ENCODE measurements at places on chromosomes 1 and 21.

DNA sequence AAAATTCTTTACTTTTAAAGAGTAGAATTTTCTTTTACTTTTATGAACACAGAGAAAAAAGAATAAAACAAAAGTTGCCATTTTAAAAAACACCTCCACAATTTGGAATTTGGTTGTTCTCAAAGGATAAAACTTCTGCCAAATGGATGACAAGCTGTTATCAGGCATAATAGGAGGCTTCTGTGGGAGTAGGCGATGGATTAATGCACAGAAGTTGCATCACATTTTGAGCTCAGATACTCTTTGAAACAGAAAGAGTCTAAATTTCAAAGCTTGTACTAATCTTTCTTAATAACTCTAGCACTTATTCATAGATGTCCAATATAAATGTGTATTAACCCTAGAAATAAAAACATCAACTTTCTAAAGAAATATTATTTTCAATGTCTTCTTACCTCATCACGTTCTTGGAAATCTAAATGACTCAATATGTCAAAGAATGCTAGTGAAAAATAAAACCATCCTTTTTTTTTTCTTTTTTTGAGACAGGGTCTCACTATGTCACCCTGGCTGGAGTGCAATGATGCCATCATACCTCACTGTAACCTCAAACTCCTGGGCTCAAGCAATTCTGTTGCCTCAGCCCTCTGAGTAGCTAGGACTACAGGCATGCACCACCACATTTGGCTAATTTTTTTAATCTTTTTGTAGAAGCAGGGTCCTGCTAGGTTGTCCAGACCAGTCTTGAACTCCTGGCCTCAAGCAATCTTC lies 112.8 kb upstream of the USP25 start:
- no peak for DNase-seq

DNA sequence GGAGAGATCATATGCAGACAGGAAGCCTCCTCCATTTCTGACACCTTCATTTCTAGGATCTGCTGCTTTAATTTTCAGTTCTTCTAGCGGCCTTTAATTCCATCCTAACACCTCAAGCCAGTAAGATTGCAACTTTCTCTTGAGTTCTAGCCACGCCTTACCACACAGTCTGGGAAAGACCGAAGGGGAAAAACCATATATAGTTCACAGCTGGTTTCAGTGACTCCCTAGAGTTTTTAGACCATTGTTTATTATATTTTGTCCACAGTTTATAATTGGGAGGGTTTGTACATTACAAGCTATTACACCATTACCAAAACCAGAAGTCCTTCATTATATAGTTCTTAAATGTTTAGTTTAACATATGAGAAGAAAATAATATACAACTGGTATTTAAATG lies 37.5 kb downstream of the DPH5 start:
- no peak for DNase-seq

DNA sequence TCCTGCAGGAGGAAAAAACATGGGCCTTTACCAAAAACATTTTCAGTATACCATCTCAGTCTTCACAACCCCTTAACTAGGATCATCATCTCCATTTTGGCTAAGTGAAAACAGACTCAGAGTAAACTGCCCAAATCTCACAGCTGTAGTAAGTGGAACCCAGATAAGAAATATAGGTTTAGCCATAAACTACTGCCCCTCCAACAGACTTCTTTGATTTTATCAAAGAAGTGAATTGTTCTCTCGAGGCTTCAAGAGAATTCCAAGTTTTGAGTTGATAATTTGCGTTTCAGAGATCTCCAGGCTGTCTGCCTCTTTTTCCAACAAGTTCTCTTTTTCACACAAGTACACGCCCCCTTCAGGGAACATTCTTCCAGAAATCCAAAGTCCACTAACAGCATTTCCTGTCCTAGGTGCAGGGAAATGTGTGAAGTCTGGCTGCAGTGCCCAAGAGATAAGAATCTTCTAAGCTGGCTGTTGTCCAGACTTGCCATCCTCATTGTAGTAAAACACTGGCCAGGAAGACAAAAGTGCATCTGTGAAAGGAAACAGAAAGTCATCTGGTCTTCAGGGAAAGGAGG lies 30.8 kb downstream of the RNF19B start:
- no peak for DNase-seq

DNA sequence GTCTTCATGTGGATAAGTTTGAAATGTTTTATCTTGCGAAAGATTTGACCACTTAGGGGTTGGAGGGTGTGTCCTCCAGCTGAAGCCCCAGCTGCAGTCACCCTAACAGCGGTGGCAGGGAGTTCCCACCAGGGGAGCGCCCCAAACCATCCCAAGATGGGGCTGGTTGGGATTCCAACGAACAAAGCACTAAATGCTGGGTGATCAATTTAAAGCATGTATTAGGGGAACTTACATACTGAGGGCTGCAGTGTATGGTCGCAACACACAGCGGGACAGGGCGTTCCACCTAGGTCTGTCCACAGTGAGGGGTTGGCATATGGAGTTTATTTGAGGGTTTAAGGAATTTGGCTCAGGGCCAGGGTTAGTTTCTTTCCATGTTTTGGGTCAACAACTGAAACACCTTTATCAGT lies 26.3 kb downstream of the SLC37A1 start:
- no peak for DNase-seq

DNA sequence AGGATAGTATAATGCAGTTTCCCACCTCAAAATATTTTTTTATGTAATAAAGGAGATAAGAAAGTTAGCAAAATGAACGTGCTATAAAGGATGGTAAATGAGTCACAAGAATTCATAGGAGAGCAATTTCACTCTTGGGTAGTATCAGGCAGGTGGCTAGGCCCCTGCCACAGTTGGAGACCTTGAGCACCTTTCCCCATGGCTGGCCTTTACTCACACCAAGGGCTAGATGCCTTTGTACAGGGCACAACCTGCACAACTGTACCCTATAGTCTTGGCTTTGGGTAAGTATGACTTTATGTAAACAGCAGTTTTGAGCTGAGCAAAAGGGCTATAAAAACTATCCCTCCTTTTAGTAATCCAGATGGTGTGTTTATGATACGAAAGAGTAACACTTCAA lies 85.1 kb downstream of the CTH start:
- no peak for DNase-seq

DNA sequence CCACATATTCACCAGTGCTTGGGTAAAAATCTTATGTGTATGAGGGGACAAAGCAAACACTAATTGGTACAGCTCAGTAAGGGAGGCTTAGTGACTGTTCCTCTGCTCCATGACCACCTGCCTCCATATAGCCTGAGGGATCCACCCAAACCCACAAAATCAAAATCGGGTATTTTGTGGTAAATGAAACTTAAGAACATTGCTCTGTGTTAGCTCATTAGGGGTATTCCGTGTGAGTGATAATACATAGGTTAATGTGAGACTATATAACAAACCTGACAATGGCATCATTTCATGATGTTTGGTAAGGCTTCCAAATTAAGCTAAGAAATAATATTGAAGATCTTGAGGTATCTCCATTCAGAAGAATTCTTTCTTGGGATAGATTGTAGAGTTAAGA lies 25.8 kb downstream of the COL9A2 start:
- DNase-seq = no peak

DNA sequence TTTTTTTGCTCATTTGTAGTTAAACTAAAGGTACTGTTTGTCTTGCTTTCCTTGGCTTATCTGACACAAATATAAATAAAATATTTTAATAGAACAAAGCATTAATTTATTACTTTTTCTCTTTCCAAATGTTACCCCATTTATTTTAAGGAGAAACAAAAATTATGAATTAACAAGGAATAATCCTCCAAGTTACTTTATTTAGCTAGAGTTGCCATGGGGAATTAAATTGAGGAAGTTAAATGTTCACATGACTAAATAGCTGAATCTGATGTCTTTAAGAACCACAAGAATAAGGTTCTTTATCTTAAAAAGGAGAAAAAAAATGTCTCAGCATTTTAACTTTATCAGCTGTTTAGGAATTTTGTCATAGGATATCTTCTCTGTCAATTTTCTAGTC lies 12.3 kb downstream of the ATG4C start:
- DNase-seq = no peak

- DNase-seq = no peak
Measured at GRCh38 chr21:29526545-29526944, 227.8 kb downstream of the BACH1 start.

- no peak for DNase-seq
Measured at GRCh38 chr1:232306269-232306961, 323.5 kb downstream of the SIPA1L2 start.

- no peak for DNase-seq
Measured at GRCh38 chr1:68376441-68376840, 73.3 kb downstream of the RPE65 start.

- DNase-seq = peak; percentile 31
Measured at GRCh38 chr21:45138199-45139002, 64.0 kb downstream of the ADARB1 start.

DNA sequence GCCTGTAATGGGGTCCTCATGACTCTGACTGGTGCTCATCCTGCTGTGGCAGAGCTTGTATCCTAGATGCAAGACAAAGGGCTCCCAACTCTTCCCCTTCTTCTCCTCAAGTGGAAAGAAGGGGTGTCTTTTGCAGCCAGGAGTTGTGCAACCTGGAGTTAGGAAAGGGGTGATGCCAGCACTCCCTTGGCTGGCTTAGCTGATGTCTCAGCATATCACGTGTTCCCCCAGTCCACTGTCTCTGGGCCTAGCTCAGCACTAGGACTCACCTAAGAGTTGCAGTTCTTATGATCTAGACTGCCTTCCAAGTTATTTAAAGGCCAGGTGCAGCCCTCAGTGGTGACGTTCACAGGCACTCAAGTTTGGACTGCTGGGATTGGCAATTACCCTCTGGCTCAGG lies 146.2 kb upstream of the GORAB start:
- no peak for DNase-seq

DNA sequence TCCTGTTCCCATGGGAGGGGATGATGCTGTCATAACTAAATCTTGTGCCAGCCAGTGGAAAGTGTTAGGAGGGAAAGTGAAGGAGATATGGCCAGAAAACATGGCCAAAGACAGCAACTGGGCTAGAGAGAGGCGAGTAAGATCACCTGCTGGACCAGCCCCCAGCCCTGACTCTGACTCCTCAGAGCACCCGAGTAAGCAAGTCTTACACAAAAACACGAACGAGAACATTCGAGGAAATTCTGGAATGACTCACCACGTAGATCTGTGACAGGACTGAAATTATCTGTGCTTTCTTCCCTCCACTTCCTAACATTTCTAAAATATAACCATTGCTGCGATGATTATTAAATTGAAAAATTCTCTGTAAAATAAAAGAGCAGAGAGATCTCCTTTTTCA lies 9.2 kb downstream of the ZNF496 start:
- DNase-seq = no peak

GRCh38 chr21:36873513-36873912 lies 93.0 kb downstream of the HLCS start:
- no peak for DNase-seq

GRCh38 chr1:46274225-46275029 lies 26.9 kb downstream of the RAD54L start:
- no peak for DNase-seq

DNA sequence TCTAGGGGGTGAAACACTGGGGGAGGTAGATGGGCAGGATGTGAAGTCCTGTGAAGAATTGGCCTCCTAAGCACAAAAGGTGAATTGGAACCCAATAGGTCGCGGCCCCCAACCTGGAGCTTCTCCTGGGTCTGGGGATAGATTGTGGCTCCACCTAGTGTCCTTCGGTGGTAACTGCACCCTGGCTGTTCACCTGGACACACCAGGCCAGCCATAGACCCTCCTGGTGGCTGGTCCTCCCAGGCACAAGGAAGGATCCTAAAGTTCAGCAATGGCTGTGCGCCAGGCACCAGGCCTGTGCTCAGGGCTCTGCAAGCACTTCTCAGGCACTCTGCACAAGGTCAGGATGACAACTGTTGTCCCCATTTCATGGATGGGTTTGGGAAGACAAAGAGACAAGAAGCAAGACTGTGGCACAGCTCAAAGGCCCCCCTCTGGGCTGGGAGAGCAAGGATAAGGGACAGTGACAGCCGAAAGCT lies 13.5 kb downstream of the ESPN start:
- peak; percentile 49 for DNase-seq

- no peak for DNase-seq
Measured at GRCh38 chr21:15520811-15521643, 208.8 kb upstream of the USP25 start.

DNA sequence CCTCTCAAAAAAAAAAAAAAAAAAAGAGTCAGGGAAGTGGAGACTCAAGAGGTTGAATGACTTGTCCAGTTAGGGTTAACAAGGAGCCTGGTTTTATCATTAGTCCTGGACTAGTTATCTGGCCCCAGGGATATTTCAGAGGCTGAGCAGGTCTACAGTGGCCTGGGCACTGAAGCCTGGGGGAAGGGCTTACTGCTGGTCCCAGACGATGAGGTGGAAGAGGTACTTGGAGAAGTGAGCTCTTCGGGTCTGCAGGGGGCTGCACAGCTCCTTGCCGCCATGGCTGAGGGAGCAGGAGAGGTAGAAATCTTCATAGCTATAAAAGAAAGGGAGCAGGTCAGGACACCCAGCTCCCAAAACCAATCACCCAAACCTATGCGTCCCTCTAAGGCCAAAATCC lies 40.1 kb downstream of the PIK3C2B start:
- no peak for DNase-seq

- DNase-seq = no peak
Measured at GRCh38 chr21:29726044-29726443, 213.8 kb downstream of the GRIK1 start.

DNA sequence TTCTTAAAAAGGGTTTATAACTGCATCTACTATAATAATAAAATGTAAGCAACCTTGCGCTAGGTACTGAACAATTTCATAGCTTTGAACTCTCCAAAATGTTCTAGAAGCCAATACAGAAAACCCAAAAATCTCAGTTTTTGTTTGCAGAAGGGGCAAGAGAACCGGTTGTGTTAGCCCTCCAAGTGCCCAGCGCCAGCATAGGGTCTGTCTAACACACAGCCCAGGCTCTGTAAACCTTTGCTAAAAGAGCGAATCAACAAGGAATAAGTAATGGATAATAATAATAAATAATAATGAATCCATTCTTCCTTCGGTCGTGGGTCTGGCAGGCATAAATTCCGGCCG lies 333 bp upstream of the CHAF1B start:
- no peak for DNase-seq

DNA sequence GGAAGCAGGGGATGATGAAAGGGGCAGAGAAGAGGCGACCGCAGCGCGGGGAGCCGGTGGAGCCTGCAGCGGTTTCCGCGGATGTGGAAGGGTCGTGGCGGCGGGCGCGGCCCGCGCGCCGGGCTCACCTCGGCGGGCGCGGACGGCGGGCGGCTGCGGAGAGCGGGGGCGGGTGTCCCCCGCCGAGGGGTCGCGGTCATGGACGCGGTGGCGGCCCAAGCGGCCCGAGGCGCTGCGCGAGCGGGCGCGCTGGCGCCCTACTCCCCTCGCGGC lies 572 bp downstream of the LPGAT1 start:
- DNase-seq = no peak

GRCh38 chr1:59063501-59063900 lies 233.4 kb upstream of the FGGY start:
- no peak for DNase-seq

- DNase-seq = no peak
Measured at GRCh38 chr1:73759011-73759410, 439.0 kb downstream of the LRRIQ3 start.
